Brain pericyte (primary cell): ENCODE measurements at places on chromosomes 12 and 14.

- DNase-seq, result no peak
Observed at GRCh38 chr14:65237941-65238340, 135.6 kb upstream of the MAX start.

- DNase-seq, result no peak
Observed at GRCh38 chr12:45973526-45973925, 16.8 kb downstream of the SCAF11 start.

- DNase-seq, result no peak
Observed at GRCh38 chr14:33534632-33535031, 416.2 kb downstream of the EGLN3 start.

DNA sequence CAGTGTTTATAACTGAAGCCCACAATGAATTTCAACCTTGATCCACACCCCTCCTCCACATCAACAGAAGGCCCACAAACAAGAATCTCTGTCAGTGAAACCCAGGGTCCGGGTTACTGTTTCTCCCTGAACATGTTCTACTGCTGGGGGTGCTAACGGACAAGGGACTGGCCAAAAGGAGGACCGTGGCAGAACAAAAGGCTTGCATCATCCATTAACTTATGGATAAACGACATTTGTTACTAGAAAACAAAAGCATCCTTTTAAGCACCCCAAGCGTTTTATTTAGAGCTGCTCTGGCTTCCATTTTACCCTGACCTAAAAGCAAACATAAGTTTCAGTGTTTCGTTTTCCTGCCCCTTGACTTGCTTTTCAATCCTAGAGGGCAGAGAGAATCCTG is 32.2 kb downstream of the BRAP start:
- no peak for DNase-seq
